ENCODE measurements at places on chromosomes 3 and 15.

- no peak for DNase-seq
These were observed 413.0 kb downstream of the RBMS3 start for GRCh38 chr3:29693863-29694262.

DNA sequence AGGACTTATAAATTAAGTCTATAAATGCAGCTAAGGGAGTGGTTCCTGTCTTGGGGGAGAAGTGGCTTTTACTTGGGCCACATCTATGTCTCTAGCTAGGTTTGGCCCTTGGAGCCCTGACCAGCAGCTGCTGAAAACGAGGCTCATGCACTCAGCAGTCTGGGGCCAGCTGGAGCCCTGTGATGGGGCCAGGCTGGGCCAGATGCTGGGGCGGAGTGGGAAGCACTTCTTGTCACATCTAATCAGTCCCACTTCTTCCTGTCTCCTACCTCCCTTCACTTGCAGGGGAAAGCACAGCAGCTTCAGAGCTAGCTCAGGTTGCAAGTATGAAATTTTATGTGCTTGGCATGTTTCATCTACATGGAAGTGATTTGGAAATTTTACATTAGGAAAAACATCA, 209.9 kb upstream of the ROPN1 start:
- no peak for DNase-seq

- no peak for DNase-seq
These were observed 28.4 kb downstream of the SMAD6 start for GRCh38 chr15:66730168-66731021.

- no peak for DNase-seq
These were observed 846.6 kb downstream of the MCTP2 start for GRCh38 chr15:95078003-95078402.

- no peak for DNase-seq
These were observed 34.1 kb downstream of the ATP10A start for GRCh38 chr15:25829073-25829472.

Measured in stimulated activated CD8-positive, alpha-beta memory T cell treated with anti-CD3 and anti-CD28 coated beads, Interleukin-4, amount 100 ng/mL, for 4 hours (primary cell).